ENCODE measurements at places on chromosomes 7 and 10.

DNA sequence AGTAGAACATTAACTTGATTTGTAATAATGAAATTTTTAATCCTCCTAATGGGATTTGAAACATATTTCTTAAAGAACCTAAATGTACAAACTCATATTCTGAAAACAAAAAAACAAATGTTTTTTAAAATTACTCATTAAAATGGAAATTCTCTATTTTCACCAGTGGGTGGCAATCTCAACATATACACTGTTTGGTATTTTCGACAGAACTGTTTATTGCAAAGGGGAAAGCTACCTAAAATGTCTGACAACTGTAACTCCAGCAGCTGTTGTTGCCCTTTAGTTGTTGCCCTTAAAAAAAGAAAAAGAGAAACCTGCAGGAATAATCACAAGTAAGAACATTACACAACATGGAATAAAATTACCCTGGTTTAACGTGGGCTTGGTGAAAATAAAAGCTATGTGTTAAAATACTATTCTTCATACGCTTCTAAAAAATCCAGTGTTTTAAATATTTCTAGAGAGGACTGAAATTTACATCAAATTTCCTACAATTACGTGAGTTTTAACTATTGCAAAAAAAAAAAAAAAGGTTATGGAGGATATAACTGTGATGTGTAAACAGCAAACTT, 54.5 kb downstream of the COL1A2 start:
- H3K27me3 ChIP-seq, result peaks cover 3% of the 10 kb centered on the region
- no peak overlapping the region for H3K27ac ChIP-seq
- DNase-seq, result peak; percentile 9
- no peaks in the 10 kb centered on the region for H3K4me1 ChIP-seq
- H3K36me3 ChIP-seq, result no peaks in the 10 kb centered on the region

DNA sequence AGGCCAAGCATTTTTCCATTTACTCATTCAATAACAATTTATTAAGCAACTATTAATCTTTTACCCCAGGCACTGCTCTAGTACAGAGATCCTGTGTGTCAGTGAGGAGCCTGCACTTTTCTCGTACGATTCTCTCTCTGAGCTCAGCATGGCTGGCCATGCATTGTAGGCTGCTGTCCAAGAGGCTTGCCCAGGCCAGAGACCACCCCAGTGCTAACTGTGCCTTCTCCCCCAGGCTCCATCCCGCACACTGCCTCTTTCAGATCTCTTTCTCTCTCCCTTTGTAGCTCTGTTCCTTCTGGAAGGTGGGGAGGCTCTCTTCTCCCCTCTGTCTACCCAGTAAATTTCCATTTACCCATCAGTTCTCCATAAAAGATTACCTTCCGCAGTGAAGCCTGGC, 101.0 kb upstream of the IKZF1 start:
- H3K27me3 ChIP-seq, result peaks cover 3% of the 10 kb centered on the region
- H3K36me3 ChIP-seq, result no peaks in the 10 kb centered on the region
- DNase-seq, result no peak

GRCh38 chr7:152862856-152863255, 103.3 kb downstream of the ACTR3B start:
- DNase-seq, result no peak
- peaks cover 5% of the 10 kb centered on the region for H3K4me1 ChIP-seq
- no peak overlapping the region for H3K4me3 ChIP-seq
- H3K27ac ChIP-seq, result no peak overlapping the region

- H3K36me3 ChIP-seq, result no peaks in the 10 kb centered on the region
- no peak overlapping the region for H3K27ac ChIP-seq
- no peak overlapping the region for H3K4me3 ChIP-seq
- no peaks in the 10 kb centered on the region for H3K27me3 ChIP-seq
- H3K4me1 ChIP-seq, result peaks cover 2% of the 10 kb centered on the region
Measured at GRCh38 chr10:88205842-88206446, 342.5 kb downstream of the PTEN start.

GRCh38 chr7:39410582-39410981, 155.6 kb upstream of the YAE1 start:
- no peak overlapping the region for H3K4me3 ChIP-seq
- no peak for DNase-seq
- peaks cover 7% of the 10 kb centered on the region for H3K4me1 ChIP-seq
- H3K36me3 ChIP-seq, result no peaks in the 10 kb centered on the region

DNA sequence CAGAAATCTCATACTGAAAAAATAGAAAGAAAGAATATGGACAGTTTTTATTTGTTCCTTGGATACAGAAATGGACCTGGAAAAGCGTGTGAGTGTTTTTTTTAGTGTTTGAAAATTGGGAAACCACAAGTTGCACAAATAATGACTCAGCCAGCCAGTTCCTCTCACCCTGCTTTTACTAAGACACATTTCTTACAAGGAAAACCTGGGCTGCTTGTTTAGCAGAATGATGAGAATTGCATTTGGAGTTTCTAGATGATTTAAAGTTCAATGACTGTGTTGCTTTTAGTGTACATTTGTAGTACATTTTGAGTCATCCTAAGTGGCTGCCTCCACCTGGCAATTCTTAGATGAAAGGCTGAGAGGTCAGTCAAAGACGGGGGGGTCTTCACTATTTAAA, 218.7 kb downstream of the ABCA13 start:
- no peaks in the 10 kb centered on the region for H3K36me3 ChIP-seq
- H3K4me1 ChIP-seq, result no peaks in the 10 kb centered on the region
- H3K4me3 ChIP-seq, result no peak overlapping the region
- H3K27me3 ChIP-seq, result no peaks in the 10 kb centered on the region
- no peak for DNase-seq

Measured in memory B cell (primary cell).